ENCODE measurements at places on chromosomes 4 and X. TPM values are rescaled to one million over a fixed set of nuclear protein-coding genes. Genes with fewer than 3 reads are reported as not detected.

The NKX3-2 gene
- total RNA-seq = not detected

The PTTG2 gene
- total RNA-seq = not detected

GRCh38 chr4:61385256-61385655 lies 185.1 kb downstream of the ADGRL3 start:
- DNase-seq = no peak

- no peak for DNase-seq
These were observed 652.1 kb upstream of the AADAT start for GRCh38 chr4:170741856-170742255.

DNA sequence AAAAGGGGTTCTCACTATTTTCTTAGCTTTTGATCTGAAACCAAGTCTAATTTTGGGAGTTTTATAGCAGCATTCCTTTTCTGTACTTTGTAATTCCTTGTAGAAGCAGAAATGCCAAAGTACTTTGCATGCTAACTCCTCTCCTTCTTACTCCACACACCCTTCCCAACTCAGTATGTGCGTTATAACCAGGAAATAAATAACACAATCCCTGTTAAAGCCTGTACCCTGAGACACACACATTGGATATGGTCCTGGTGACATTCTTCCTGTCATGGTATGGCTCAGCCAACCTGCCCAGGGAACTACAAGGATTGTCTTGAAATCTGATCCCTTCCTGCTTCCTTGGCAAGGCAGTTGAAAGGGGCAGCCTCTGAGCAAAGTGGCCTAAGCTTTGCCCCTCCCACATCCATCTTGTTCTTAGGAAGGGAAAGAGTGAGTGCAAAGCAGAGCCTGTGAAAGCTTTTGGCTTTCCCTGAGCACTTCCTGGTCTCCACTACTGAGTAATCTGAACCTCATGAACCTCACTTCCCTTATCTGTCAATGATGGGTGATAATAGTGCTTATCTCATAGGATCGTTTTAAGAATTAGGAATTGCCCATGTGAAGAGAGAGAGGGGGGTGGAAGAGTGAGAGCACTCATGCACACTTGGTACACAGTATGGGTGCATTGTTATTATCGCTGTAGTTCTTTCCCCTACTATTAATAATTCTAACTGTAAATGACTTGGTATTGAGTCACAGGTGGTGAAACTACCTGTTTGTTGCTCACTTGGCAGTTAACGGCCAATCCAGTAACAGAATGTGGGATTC lies 109.3 kb downstream of the AFF2 start:
- no peak for DNase-seq

The USP9X gene
- total RNA-seq = 196 TPM

GRCh38 chrX:154735695-154736393 lies 15.0 kb downstream of the GAB3 start:
- no peak for DNase-seq

DNA sequence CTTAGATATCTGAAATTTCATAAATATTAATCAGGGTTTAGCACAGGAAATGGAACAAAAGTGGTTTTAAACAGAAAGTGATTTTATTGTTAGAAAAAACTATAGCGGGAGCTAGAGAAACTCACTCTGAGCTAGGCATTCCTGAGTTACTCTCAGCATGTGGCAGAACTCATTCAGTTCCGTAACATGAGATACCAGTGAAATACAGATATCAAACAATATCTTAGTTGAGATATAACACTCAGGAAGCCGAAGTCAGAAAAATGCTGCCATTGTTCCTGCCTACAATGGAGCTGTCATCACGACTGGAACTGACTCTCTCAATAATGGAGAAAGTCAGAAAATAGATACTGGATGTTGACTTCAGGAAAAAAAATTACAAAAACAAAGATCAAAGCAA lies 1428.7 kb downstream of the PCDH18 start:
- DNase-seq = no peak

GRCh38 chrX:18434896-18435295 lies 9.5 kb downstream of the CDKL5 start:
- no peak for DNase-seq

DNA sequence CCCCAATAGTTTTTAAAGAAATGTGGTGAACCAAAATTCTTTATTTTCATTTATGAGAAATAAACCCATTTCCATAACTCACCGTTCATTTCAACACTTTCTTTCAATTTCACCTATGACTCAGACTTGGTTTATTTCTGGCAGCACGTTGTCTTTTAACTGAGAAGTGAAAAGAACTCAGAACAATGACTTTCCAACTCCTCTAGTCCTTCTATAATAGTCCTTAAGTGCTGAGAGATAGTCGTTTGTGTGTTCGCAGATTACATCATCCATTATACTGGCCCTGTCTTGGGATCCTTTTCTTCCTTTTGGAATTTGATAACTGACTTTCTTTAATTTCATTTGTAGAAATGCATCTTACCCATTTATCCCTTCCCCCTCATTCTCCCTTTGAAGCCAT lies 113.6 kb downstream of the GLUD2 start:
- DNase-seq = no peak

The PNMA3 gene
- total RNA-seq = 11.5 TPM

DNA sequence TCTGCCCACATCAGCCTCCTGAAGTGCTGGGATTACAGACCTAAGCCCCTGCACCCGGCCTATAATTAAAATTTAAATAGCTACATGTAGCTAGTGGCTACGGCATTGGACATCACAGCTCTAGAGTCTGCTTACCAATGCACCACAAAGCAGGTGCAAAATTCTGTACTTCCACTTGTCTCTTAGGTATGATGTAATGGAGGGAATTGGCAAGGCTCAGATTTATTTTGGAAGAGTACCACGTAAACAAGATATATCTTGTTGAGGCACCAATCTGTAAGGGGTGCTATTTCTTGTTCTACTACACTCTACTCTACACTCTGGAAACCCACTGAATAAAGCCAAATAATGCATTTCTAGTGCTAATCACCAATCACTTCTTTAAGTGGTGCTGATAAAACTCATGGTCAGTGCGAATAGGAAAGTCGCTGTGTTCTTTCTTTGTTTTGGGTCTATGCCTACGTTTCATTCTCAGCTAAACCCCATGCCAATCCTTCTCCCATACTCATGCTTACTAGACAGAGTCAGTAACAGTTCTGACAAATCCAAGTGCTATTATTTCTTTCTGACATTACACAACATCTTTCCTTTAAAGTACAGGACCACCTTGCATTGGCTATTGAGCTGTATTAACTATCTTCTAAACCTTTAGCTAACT lies 92.3 kb downstream of the GC start:
- no peak for DNase-seq

The EFHC2 gene
- total RNA-seq = 1.9 TPM

- DNase-seq = no peak
These were observed 4.0 kb downstream of the PPP2R2C start for GRCh38 chr4:6468376-6468775.

GRCh38 chrX:53474707-53475106 lies 40.5 kb upstream of the HSD17B10 start:
- DNase-seq = no peak

DNA sequence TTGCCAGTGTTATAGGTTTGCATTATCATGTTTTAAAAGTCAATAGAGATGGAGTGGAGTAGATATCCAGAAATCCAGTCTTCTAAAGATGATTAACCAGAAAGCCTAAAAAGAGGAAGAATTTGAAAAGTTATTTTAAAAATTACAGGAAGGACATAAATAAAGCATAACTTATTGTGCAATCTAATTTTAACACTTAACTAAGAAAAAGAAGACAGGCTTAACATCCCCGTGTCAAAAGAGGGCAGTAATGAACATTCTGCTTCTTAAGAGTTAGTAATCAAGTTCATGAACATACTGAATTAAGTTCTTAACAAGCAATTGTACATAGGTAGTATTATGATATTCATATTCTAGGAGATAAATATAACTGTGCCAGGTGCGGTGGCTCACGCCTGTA lies 39.3 kb downstream of the ELF2 start:
- DNase-seq = no peak

GRCh38 chr4:114041117-114041475 lies 61.6 kb upstream of the ARSJ start:
- DNase-seq = no peak

DNA sequence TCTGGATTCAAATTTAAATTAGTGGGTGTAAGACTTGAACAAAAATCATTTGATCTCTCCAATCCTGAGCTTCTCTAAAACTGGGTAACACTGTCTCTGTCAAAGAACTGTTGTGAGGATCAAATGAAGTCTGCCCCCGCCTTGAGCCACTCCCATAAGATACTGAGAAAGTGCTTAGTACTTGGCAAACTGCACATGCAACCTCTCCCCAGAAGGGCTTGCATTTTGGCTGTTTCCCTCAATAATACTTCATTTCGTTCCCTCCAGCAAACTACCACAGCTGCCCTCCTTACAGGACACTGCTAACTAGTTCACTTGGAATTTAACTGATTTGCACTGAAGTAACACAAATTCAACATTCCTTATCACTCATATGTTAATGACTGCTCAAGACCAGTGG lies 79.8 kb downstream of the APBB2 start:
- no peak for DNase-seq

- DNase-seq = no peak
These were observed 58.1 kb upstream of the JADE1 start for GRCh38 chr4:128751354-128751753.

- no peak for DNase-seq
These were observed 168.2 kb downstream of the COL25A1 start for GRCh38 chr4:109134268-109134667.

Measured in occipital lobe (tissue), 3 donors.